ENCODE measurements at places on chromosomes 6 and 20.

GRCh38 chr20:35305682-35306556 lies 13.7 kb upstream of the FAM83C start:
- no peak for DNase-seq

DNA sequence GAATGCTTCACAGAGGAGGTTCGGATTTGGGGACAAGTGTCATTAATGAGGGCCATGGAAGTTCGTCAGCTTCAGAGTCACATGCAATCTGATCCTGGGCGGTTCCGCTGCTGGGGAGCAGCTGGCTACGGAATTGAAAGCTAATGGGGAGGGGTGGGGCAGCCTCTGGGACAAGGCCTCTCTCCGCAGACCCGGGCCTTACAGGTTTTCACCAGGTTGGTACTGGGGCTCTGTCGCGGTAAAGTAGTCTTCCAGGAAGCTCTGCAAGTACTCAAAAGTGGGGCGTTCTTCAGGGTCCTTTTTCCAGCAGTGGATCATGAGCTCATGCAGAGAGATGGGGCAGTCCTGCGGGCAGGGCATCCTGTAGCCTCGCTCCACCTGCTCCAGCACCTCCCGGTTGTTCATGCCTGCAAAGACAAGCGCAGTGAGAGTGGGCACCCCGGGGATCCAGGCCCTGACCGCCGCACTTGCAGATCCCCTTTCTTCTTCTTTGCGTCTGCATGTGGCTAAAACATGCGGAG lies 55.9 kb upstream of the TRAF3IP2 start:
- no peak for DNase-seq

- DNase-seq = no peak
Observed at GRCh38 chr6:143745166-143746133, 67.7 kb downstream of the PHACTR2 start.

DNA sequence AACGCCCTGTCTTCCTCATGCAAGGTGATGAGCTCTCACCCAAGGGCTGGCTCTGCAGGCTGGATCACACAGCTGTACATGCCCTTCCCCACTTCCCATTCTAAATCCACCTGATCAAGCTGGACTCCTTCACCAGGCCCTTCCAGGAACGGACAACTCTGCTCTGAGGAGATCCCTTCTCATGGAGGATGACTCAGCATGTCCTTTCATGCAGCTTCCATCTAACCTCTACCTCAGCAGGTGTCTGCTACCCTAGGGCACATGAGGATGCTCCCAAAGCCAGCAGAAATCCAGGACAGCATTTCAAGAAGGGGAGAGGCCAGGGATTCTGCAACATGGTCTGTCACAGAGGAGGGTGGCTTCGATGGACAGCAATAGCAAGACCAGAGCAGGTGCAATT lies 61.2 kb downstream of the PCSK2 start:
- no peak for DNase-seq

- no peak for DNase-seq
Observed at GRCh38 chr6:73455865-73456629, 4.0 kb upstream of the CGAS start.

DNA sequence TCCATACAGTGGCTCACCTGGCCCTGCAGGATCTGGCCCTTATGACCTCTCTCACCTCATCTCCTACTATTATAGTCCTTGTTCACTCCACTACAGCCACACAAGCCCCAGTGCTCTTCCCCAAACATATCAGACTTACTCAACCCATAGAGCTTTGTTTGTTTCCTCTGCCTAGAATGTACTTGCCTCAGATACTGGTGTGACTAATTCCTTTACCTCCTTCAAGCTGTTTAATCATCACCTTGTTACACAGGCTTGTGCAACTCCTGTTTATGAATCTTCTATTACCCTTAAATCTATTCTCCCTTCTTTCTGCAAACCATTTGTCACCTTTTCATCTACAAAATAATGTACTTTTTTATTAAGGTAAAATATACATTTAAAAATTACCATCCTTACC lies 3.2 kb downstream of the DEFB125 start:
- DNase-seq = no peak

- DNase-seq = no peak
Observed at GRCh38 chr20:48191200-48191599, 405.9 kb upstream of the SULF2 start.

DNA sequence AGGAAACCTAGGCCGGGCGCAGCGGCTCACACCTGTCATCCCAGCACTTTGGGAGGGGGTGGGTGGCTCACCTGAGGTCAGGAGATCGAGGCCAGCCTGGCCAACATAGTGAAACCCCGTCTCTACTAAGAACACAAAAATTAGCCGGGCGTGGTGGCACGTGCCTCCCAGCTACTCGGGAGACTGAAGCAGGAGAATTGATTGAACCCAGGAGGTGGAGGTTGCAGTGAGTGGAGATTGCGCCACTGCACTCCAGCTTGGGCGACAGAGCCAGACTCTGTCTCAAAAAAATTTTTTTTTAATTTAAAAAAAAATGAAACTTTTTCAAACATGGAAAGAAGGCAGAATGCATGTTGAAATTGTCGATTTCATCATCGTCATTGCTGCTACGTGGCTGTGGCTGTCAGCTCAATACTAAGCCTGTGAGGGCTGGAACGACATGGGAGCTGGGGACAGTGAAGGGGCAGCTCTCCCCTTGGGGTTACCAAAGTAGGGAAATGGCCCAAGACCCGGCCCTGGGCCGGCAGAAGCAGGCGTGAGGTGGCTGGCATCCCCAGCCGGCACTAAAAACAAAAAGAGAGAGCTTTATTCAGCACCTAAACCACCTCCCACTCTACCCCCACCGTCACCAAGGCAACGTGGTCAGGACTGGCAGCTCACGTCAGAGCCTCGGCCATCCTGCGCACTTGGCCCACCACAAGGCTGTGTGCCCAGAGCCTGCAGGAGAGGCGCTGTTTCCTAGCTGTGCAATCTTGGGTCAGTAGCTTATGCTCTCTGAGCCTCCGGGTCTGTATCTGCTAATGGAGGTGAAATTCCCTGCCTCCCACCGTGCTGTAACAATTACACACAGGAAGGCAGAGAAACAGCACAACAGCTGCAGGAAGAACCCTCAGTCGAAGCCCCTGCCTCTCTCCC lies 30.8 kb downstream of the AGPAT4 start:
- no peak for DNase-seq

DNA sequence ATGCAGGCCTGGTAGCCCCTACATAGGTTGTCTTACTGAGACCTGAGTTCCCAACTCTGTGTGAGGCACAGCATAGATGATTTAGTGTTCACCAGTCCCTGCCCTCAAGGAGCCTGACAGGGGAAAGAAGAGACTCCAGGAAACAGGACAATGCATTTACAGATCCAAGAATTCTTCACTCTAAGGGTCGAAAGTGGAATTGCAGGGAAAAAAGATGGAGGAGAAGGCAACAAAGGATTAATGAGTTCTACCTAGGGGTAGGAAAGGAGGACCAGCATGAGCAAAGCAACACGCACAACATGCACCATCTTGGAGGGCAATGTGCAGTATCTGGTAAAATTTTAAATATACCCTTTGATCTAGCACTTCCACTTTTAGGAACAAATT lies 5.9 kb downstream of the SPAG4 start:
- DNase-seq = no peak

- no peak for DNase-seq
Observed at GRCh38 chr6:52790861-52791260, 12.8 kb downstream of the GSTA1 start.

- DNase-seq = peak; percentile 38
Observed at GRCh38 chr20:23048283-23049200, 930 bp downstream of the THBD start.

GRCh38 chr20:33188421-33188820 lies 20.5 kb downstream of the BPIFA2 start:
- no peak for DNase-seq

DNA sequence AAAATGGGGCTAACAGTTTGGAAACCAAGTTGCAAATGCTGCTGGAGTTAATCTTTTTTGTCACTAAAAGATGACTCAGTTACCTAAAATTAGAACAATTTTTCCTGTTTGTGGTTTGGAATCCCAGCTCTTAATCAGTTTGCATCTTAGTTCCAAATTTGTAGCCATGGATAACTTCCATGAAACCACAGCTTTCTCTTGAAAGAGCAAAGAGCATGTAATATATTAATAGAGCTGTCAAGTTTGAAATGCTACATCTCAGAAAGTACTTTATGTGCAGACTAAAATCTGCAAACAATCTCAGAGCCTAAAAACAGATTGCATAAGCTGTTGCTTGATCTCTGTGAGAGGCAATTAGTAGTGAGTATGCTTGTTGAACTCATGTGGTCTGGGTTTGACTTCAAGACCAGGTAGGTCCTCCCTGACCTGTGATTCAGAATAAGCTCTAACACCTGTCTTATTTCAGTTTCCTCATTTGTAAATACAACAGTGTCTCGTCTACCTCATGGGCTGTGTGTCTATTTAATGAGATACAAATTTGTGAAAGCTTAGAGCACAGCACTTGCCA lies 23.5 kb downstream of the DHX35 start:
- no peak for DNase-seq

DNA sequence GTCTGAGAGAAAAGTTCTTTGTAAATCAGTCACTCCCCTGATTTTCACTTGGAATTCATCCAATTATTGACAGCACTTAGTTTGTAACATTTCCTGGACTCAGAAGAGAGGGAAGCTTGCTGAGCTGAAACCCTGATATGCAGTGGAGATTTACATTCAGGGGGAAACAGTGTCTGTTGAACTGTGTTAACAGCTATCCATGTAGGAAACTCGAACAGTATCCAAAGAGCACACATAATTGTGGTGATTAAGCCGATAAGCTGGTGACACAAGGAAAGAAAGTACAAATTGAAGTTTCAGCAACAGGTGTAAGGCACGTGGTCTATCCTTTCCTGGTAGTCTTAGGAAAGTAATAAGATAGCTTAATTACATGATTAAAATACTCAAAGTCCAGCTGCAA lies 78.1 kb upstream of the FLRT3 start:
- DNase-seq = no peak

DNA sequence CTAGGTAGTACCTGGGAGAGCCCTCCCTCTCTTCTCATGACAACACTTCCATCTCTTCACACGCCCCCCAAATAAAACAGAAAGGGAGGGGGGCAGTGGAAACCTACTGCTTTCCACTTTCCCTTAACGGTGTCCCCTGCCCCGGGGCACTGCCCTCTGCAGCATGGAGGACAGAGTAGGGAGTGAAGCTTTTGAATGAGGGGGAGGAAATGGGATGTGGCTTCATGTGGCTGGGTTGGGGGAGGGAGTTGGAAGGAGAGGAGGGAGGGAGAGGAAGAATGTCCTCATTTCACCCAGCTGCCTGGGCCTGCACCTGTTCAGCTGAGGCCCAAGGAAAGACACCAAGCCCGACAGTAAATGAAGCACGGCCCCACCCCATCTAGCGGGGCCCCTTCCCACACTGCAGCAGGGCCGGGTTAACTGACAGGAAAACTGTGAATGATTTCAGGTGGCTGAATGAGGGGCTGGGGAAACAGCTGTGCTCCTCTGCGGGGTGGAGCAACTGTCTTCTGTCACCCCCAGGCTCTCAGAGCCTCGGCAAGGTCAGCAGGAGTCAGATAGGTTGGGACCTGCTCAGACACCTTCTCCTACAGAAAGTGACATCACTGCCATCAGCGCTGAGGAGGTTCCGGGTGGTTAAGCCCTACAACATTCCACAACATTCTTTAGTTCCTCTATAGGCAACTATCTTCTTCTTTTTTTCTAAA lies 40.0 kb upstream of the TAF8 start:
- peak; percentile 56 for DNase-seq

GRCh38 chr6:108133594-108134179 lies 32.1 kb upstream of the NR2E1 start:
- peak; percentile 40 for DNase-seq

GRCh38 chr6:36118550-36119107 lies 11.7 kb upstream of the MAPK13 start:
- no peak for DNase-seq

DNA sequence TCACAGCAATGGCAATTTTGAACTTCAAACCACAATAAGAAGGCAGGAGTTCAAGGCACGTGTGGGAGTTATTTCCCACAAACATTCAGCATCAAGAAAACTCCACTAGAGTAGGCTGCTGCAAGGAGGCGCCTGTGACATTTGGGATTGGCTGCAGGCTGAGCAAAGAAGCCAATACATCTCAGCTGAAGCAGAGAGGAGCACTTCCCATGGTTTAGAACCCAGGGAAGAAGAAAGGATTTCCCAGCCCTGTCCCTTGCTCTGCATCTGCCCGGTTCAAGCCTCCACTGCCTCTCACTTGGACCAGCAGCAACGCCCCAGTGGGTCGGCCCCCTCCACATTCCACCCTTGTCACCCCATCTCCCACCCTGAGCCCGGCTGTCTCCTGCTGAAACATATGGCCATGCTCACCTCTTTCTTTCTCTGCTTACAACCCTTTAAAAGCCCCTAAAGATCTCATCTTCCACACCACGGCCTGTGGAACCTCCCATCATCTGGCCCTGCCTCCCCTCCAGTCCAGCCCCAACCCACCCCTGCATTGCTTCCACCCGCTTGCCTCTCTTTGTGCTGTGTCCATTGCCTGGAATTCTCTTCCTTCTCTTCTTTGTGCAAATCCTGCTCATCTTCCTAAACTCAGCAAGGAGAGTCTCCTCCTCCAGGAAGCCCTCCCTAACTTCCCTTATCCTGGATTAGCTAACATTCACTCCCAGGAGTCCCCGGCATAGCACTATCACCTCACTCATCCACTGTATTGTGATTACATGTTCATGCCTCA lies 128.3 kb downstream of the ANKRD60 start:
- DNase-seq = no peak

DNA sequence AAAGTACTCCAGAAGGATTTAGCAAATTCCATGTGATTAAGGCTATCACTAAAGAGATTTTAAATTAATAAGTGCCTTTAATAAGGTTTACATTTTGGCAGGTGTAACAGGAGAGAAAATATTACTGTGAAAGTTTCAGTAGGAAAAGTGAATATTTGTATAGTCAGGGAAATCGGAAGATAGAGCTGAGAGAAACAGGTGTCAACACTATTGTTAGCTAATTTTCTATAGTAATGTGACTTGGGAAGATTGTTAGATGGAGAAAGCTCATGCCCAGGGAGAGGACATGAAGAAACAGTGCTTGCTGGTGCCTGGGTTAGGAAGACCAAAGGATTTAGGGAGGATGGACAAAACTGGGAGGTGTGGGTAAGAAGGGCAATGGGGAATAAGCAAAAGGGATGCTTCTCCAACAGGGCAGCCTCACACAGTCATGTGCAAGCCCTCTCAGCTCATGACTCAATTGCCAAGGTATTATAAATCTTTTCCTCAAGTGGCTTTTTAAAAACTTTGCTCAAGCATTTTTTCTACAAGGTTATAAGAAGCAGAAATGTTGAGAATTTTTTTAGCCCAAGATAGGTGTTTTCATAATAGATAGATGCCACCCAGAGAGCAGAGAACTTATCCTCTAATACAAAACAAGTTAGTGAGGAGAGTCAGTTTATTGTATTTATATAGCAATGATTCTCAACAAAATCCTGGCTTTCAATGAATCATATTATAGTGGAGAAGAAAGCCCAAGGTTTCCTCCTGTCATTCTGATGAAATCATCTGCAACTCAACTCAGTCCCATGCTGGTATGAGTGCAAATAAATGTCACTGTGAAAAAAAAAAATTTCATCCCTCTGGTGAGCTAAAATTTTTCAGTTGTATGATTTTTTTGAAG lies 325.2 kb upstream of the NT5E start:
- no peak for DNase-seq
